ENCODE measurements at places on chromosomes 4 and X.

- DNase-seq = peak; percentile 58
Observed at GRCh38 chr4:2261110-2261852, 628 bp downstream of the MXD4 start.

- no peak for DNase-seq
Observed at GRCh38 chr4:123866796-123867195, 470.2 kb downstream of the SPRY1 start.

DNA sequence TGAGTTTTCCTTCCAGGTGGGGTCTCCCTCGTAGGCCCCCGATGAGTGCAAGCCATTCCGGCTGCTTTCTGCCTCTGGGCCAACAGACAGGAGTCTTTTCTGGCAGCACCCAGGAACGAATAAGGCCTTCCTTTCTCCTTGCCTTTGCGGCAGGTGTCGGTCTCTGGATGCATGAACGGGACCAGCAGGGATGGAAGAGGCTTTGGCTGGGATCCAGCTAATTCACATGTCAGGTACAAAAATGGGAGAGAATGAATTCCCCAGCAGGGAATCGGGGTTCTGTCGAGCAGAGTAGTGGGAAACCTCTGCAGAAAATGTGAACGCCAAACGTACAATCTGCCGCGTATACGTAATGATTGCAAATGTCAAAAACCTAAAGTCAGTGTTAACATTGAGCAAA, 146.1 kb upstream of the TBL1X start:
- DNase-seq = no peak

DNA sequence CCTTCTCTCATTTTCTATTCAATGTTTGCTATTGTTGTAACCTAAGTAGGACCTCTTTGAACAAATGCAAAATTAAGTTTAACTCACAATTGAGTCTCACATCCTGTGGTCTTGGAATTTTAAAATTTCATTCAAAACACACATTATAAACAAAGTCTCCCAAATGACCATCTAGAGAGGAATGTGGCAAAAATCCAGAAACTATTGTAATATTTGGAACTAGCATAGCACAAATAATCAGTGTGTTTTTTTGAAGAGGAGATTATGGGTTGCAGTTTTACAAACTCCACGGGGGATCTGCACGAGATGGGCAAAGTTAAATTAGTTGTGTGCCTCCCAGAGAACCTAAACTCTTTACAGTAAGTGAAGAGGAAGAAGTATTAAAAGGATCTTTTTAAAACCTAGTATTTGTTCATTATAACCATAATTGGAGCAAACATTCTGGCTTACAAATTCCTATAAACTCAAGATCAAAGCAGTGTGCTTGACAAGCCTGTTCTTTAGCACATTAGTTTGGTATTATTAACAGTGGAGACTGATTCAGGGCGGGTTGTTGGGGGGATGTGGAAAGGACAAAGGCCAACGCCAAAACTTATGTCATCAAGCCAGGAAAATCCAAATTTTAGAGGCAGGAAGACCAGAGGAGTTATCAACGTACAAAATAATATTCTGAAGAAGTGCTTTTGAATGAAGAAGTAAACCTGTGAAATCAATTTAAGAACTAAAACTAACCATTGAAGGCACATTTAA, 22.4 kb upstream of the RBPJ start:
- DNase-seq = peak; percentile 50

- DNase-seq = no peak
Observed at GRCh38 chr4:12242354-12242753, 813.7 kb upstream of the HS3ST1 start.

GRCh38 chrX:106467422-106467821, 144.4 kb upstream of the RADX start:
- DNase-seq = no peak

- peak; percentile 64 for DNase-seq
Observed at GRCh38 chr4:19739101-19739651, 512.5 kb upstream of the SLIT2 start.

- peak; percentile 35 for DNase-seq
Observed at GRCh38 chrX:153780678-153781427, at the start of gene SRPK3. Gene SRPK3 (plus strand): TSS chrX:153781041. CDS start chrX:153781087, 46 bp downstream.

GRCh38 chrX:8607326-8607725, 124.6 kb downstream of the ANOS1 start:
- no peak for DNase-seq

GRCh38 chr4:159768016-159768415, 665.1 kb downstream of the RAPGEF2 start:
- no peak for DNase-seq

GRCh38 chr4:26647523-26648224, 63.8 kb downstream of the TBC1D19 start:
- DNase-seq = no peak

DNA sequence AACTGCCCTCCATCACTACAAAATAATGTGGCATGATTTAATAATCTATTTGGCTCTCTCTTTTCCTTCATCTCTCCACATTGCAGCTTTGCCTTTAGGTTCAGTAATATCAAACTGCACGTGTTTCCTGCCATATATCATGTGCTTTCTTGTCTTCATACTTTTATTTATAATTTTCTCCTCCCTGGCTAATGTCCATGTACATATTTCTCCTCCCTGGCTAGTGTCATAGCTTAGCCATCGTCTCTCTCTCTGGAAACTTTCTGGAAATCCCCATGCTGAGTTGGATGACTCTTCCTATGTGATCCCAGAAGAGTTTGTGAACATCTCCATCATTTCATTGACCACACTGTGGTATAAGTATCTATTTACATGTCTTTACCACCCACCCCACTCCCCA, 21.3 kb upstream of the PDGFC start:
- no peak for DNase-seq

GRCh38 chr4:142917678-142918077, 71.6 kb upstream of the INPP4B start:
- no peak for DNase-seq

DNA sequence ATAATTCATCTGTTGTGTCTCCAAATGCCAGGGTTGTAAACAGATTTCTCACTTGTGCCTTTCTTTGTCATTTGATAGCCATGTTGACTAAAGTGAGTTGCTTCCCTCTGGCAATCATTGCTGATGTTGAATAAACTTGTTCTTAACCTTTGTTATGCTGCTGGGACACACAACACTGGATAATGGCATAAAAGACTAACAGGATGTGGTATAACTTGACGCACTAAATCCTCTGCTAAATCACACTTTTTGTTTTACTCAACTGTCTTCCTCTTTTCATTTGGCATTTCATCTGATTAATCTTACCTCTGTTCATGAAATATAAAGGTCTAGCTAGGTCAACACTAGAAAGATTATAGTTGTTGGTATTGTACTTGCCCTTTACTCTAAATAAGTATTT, 17.6 kb upstream of the CXCL5 start:
- DNase-seq = no peak

GRCh38 chr4:54155936-54156335, 56.0 kb downstream of the GSX2 start:
- no peak for DNase-seq

- no peak for DNase-seq
Observed at GRCh38 chrX:150771116-150771515, 77.9 kb downstream of the MTMR1 start.

DNA sequence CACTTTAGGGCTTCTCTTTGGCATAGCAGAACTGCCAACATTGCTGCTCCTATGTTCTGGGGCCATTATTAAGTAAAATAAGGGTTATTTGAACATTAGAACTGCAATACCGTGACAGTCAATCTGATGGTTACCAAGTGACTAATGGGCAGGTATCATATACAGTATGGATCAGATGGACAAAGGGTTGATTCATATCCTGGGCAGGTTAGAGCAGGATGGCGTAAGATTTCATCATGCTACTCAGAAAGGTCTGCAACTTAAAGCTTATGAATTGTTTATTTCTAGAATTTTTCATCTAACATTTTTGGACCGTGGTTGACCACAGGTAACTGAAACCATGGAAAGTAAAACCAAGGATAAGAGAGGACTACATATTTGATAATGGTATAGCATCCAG, 40.9 kb downstream of the BRCC3 start:
- no peak for DNase-seq

GRCh38 chrX:39261446-39262147, 460.3 kb downstream of the MID1IP1 start:
- DNase-seq = peak; percentile 67

- DNase-seq = no peak
Observed at GRCh38 chrX:155962906-155963305, 34.6 kb upstream of the IL9R start.

DNA sequence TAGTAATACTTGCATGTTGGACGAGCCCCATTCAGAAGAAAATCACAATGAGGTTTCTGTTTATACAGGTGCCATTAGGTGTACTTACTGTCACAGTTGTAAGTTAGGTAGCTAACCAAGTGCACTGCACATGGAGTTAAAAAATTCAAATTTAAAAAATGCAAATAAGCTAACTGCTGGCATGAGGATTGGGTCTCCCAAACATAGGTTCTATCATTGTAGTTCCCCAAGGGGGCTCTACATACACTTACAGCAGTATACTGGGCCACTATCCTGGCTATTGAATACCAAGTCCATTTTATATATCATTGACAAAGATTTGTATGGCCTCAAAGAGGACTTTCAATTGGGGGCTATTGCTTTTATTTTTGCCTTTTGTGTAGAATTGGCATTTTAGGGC, 153.4 kb downstream of the FMR1NB start:
- DNase-seq = no peak

GRCh38 chrX:110568441-110568840, 209.8 kb downstream of the RTL9 start:
- peak; percentile 41 for DNase-seq

- no peak for DNase-seq
Observed at GRCh38 chrX:13614154-13614553, 38.8 kb upstream of the TCEANC start.

GRCh38 chr4:55921093-55921492, 27.7 kb upstream of the CEP135 start:
- no peak for DNase-seq

- DNase-seq = no peak
Observed at GRCh38 chr4:102008711-102009110, 218.2 kb downstream of the BANK1 start.

DNA sequence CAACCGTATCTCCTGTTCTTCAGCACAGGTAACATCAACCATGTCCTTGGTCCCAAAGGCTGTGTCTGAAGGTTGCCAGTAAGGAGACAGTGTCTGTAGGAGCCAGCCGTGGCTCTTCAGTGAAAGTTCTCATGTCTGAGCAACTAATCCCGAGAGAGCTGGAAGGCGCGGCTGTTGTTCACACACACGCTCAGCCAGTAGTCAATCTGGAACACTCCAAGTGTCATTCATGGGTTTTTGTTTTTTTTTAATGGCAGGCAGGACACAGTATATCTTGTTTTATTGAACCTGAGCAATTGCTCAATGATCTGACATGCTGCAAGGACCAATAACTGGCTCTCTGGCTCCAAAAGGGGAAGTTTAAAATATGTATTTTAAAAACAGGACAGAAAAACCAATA, 48.4 kb upstream of the MAP3K15 start:
- DNase-seq = no peak

DNA sequence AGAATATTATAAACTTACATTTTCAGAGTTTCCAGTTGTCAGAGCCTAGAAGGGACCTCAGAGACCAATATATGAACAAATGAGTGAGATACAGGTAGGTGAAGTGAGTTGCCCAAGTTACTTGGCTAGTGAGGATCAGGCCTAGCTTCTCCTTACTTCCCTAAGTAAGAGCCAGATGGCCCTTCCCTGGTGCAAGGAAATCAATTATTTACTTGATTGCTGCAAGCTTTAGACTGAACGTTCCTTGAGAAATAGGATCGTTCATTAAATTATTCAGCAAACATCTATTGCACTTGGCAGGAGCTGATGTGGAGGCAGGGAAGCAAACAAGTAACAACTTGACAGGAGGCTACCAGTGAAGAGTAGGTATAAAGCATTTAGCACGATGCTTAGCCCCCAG, 117.8 kb downstream of the EFHC2 start:
- no peak for DNase-seq

DNA sequence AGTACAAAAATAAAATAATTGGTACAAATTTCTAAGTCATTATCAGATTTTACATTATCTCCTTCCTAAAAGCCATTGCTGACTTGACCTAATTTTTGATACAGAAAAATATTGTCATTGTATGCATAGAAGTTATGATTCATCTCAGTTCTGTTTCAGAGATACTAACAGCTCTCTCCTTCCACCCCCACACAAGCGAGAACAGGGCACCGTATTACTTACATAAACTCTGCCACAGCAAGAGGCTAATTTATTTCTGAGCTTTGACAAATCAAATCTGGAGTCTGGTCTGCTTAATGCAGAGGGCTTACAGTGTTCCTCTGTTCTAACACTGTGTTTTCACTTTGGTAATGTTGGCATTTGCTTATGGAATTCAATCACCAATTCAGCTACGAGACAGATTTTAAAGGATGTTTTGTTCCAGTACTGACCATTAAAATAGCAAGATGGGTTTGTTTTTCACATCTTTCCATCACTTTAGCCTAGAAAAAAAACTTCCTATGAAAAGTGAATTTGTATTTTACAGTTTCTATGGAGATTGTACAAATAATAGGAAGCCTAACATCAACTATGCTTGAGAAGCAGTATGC, 181.8 kb downstream of the USP46 start:
- DNase-seq = no peak
